Activated T-helper 2 cell treated with anti-CD3 and anti-CD28 coated beads, Interferon-gamma antibody, Interleukin-2, Interleukin-4, amounts not matched to agents 10 μg/mL and 5 μg/mL and 100 μg/mL, durations not matched to agents 14 hours and 24 hours and 36 hours (primary cell): ENCODE measurements at places on chromosomes 3 and 15.

- DNase-seq: no peak
These were observed 123.6 kb upstream of the CD96 start for GRCh38 chr3:111418391-111418790.

DNA sequence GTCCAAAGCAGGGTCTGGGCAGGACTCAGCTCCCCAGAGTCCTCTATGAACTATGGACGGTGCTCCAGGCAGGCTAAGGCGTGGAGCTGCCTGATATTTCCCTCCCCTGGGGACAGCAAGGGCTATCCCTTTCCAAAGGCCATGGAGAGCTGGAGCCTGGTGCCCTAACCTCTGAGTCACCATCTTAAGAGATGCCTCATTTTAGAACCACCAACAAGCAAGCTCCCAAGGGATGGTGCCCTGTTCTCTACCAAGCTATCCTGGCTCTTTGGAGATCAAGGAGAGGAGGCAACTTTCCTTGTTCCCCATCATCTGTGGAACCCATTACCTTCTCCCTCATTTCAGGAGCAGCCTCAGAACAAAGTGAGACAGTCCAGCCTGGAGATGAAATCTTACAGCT, 15.7 kb downstream of the STARD5 start:
- DNase-seq: no peak

DNA sequence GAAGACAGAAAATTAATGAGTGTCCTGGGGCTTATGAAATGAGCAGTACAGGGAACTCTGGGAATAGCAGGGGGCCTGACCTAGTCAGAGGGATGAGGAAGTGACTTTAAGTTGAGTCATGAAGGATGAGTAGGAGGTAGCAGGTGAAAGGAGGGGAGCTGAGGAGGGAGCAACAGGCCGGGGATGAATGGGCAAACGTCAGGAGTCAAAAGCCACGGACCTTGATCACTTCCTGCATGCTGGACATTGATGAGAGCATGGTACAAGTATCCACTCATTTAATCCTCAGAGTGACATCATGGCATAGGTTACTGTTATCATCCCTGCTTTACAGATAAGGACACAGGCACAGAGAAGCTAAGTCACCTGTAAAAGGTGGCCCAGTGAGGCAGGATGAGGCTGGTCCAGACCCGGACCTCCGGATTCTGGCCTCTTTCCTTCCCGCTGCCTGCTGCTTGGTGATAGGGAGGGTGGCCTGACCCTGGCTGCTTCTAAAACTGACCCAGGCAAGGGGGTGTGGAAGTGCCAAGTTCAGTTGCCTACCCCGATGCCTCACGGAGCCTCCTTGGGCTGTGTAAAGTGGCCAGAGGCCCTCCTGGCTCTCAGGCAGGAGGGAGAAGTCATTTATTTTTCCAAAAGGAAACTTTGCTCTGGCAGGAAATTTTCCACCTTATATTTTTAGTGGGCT, 7.6 kb downstream of the CORO2B start:
- DNase-seq: no peak

GRCh38 chr15:60652870-60653269, 173.9 kb upstream of the ICE2 start:
- DNase-seq: no peak

DNA sequence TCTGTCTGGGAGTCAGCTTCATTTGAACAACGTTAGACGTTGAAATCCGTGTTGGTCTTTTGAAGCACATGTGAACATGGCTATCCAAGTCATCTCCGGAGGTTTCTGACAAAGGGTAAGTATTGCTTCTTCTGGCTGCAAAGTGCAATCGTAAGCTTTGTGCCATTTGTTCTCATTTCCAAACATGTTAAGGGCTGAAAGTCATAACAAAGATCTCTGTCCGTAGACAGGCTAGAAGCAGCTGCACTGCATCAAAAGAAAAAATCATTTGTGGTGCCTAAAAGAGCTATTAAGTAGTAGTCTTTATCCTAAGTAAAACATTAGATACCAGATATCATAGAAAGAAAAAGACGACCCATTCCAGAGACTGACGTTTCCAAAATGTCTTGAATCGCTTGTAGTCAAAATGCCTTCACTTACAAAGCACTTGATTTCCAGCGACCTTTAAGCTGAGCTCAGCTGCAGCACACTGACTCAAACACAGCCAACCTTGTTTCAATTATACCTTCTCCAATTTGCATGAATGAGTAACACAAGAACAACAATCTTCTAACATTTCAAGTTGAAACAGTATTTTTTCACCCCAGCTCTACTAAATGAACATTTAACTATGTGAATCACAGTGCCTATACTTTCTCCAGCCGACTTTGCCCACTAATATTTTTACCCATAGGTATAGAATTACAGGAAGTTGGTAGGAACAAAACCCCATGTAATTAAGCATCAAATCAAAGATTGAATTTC, 76.6 kb downstream of the NEDD4 start:
- DNase-seq: no peak

DNA sequence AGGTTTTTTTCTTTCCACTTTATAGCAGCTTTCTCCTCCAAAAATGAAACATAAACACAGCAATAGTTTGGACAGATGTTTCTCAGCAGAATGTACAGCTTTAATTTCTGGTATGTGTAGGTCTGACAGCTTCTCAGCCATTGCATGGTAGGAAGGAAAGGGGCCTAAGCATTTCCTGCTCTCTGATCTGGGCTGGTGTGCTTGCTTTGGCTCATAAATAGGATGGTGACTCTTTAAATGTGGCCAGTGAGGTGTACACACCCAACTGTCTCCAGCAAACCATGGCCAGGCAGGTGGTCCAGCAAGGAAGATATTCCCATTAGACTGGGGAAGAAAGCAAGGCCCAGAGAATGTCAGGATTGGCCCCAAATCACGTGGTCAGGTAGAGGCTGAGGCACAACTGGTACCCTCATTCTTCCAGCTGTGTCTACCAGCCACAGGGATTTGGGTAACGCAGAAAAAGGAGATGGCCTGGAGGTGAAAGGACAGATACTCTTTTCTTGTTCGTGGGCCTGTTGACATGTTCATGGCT, 52.1 kb downstream of the ITGA11 start:
- peak; percentile 4 for DNase-seq

- no peak for DNase-seq
These were observed 53.0 kb upstream of the MME start for GRCh38 chr3:155026999-155027591.

GRCh38 chr3:23241256-23241655, 38.1 kb downstream of the UBE2E2 start:
- DNase-seq: no peak

GRCh38 chr15:87732976-87733375, 523.6 kb downstream of the NTRK3 start:
- DNase-seq: no peak

- DNase-seq: no peak
These were observed 374.5 kb upstream of the PROK2 start for GRCh38 chr3:72159487-72159886.

GRCh38 chr3:94673876-94674275, 611.0 kb downstream of the NSUN3 start:
- no peak for DNase-seq

- DNase-seq: no peak
These were observed 34.4 kb downstream of the C3orf80 start for GRCh38 chr3:160259589-160259988.

- DNase-seq: no peak
These were observed 17.0 kb downstream of the MUC4 start for GRCh38 chr3:195794708-195795107.

- no peak for DNase-seq
These were observed 1.1 kb upstream of the UBE2E1 start for GRCh38 chr3:23804441-23805209.

DNA sequence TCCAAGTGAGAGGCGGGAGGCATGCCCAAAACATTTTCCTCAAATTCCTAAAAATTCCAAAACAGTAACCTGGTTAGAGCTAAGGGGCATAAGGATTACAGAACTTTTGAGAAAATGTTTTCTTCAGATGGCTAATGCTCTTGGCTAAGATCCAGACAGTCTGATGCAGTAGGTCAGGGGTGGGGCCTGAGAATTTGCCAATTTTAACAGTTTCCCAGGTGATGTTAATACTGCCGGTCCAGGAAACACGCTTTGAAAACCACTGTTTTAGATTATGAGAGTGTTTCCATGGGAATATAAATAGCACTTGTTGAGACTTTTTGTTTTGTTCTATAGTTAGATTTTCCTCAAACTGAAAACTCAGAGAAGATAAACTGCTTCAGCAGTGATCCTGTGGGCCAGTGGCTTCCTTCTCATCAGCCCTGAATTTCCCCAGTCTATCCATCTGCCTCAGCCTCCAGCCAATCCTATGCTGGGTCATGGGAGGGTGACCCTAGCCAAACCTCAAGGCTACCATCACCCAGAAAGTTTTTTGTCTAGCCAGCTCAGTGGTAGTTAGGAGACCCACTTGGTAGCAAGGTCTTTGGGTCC, 71.6 kb upstream of the ACP3 start:
- DNase-seq: no peak

GRCh38 chr3:123371859-123372685, 76.8 kb downstream of the ADCY5 start:
- DNase-seq: no peak

DNA sequence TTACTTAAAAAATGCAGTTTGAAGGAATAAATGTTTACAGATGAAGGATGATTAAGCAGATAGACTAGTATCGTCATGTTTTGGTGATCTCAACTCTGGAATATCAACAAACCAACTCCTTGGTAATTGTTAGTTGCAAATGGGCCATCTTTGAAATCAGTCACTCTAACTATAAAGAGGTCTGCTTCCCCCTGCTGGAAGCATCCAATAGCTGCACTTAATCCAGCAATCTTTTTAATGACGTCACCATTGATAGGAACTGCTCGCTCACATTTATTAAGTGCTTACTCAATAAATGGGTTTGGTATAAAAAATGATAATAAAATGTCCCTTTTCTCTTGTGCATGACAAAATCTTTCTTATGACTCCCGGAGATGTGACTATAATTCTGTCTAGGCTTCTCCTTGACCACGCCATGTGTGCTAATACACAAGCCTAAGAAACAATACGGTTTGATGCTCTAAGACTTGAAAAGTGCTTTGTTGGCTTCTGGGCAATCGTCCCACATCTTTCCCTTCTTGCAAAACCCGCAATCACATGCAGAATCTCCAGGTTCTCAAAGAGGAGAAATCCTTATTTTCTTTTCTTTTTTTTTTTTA, 227.6 kb upstream of the POU1F1 start:
- no peak for DNase-seq

GRCh38 chr3:128505771-128506170, 12.8 kb upstream of the GATA2 start:
- DNase-seq: no peak

GRCh38 chr15:36803773-36804172, 224.3 kb downstream of the CDIN1 start:
- no peak for DNase-seq

DNA sequence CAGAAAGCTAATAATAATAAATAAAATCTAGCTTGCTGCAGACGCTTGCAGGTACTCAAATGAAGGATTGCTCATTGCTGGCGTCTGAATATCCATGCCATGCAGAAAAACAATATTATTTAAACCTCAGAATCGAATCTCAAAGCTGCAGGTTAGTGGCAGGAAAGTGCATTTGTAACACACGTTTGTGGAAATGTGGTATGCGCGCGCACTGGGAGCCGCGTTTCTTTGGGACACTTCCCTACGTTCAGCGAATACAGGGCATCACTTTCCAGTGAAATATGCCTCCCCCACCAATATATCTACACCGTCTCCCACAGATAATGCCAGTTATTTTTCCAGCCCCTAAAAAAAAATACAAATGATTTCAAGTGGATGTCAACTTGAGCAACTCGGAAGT, 37.1 kb downstream of the ZIC4 start:
- DNase-seq: no peak

DNA sequence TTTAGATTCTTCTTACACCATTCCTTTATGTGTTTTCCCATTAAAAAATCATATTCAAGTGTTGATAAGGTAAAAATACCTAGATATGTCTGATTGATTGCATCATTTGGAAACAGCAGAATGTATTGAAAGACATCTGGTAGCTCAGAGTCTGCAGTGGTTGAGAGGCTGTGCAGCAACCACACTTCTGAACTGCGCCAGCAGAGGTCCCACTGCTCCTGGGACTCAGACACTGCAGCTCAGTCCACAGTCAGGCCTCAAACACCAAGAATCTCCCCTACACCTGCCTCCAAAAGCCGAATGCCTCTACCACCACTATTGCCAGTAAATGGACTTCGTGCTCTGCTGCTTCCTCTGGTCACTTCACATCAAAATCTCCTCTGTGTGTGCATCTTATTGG, 176.9 kb upstream of the LMCD1 start:
- peak; percentile 22 for DNase-seq

DNA sequence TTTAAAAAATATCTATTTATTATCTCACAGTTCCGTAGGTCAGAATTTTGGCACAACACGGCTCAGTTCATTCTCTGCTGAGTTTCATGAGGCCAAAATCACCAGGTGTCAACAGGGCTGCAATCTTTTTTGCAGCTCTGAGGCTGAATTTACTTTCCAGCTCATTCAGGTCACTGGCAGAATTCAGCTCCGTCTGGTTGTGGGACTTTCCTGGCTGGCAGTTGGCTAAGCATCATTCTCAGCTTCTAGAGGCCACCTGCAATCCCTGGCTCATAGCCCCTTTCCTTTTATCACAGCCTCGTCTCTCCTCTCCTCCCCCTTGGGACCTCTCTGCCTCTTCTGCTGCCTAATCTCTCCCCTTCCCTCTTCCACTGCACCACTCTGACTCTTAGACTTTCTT, 174.0 kb upstream of the WNT5A start:
- no peak for DNase-seq

- DNase-seq: no peak
These were observed 31.9 kb downstream of the SH3BP5 start for GRCh38 chr3:15300323-15301078.

GRCh38 chr15:64447536-64448315, 12.7 kb upstream of the ZNF609 start:
- DNase-seq: no peak

GRCh38 chr3:133966954-133967353, 62.8 kb downstream of the SLCO2A1 start:
- no peak for DNase-seq

DNA sequence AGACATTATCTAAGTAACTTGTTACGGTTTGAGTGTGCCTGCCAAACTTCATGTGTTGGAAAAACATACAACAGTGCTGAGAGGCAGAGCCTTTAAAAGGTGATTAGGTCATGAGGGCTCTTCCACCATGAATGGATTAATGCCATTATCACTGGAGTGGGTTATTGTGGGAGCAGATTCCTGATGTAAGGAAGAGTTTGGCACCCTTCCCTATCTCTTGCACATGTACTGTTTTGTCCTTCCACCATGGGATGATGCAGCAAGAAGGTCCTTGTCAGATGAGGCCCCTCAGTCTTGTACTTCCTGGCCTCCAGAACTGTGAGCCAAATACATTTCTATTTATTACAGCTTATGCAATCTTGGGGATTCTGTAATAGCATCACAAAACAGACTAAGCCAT, 413.9 kb downstream of the EPHA3 start:
- DNase-seq: no peak

GRCh38 chr3:42600958-42601675, 631 bp downstream of the NKTR start:
- DNase-seq: peak; percentile 53

DNA sequence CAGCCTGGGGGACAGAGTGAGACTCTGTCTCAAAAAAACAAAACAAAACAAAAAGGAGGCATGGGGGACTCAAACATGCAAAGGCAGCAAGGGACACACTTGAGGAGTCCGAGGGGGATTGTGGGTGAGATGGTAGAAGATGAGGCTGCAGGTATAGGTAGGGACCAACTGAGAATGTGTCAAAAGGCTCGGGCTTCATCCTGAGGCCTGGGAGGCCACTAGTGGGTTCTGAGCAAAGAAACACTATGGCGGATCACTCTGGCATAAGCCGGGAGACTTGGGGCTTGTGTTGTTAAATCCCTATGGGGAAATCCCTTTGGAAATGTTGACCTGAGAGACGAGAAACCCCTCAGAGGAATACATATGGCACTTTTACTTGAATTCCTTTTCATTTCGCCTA, 21.2 kb downstream of the ZNF710 start:
- DNase-seq: no peak
